ENCODE measurements at places on chromosomes 1 and 21.

DNA sequence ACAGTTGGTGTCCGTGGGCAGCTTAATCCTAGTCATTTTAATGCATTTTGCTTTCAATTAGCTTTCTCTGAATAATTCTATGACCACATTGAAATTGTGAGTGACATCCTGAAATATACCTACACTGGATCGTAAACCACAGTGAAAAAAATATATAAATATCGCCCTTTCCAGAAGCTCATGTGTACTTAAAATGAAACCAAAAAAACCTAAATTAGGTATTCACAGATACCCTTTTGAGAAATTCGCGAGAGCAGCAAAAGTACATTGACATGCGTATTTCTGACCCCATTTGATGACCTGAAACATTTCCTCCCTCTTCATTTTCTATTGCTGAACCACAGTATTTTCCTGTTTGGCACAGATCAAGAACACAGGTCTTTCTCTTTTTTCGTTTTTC lies 253.8 kb downstream of the LTN1 start:
- DNase-seq = no peak

DNA sequence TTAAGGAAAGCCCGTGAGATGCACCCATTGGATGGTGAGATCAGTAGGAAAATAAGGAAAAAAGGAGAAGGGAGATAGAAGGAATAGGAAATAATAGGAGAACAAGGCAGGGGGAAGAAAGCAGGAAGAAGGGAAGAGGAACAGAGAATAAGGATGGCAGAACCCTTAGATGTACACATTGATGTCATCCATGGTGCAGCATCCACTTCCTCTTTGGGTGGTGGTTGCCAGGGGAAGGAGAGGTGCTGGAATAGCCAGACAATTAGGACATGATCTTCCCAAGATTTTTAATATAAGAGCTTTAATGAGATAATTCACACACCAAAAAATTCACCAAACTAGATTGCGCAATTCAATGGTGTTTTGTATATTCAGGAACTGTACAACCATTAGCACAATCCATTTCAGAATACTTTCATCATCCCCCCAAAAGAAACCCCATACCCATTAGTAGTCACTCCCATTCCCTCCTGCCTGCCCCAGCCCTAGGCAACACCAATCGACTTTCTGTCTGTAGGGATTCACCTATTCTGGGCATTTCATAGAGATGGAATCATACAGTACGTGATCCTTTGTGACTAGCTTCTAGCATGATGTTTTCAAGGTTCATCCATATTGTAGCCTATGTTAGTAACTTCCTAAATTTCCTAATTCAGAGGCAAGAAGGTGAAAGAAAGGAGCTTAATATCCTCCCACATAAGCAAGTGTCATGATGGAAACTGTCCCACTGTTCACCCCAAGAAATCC lies 121.4 kb downstream of the PLXNA2 start:
- DNase-seq = no peak

GRCh38 chr1:245475961-245476516 lies 321.3 kb downstream of the KIF26B start:
- DNase-seq = no peak

DNA sequence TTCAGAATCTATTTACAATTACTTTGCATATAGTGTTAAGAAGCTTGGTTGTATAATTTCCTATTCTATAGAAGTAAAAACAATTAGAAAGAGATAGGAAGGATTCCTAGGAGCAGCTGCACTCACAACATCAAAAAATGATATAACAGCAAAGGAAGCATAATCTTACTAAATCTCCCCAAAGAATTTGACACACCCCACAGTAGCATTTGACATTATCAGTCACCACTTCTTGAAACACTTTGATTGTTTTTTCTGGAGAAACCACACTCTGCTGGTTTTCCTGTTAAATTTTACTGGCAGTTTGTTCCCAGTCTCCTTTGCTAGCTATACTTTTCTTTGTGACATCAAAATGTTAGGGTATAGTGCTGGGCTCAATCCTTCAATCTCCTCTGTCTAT lies 100.8 kb upstream of the KIAA1614 start:
- no peak for DNase-seq

DNA sequence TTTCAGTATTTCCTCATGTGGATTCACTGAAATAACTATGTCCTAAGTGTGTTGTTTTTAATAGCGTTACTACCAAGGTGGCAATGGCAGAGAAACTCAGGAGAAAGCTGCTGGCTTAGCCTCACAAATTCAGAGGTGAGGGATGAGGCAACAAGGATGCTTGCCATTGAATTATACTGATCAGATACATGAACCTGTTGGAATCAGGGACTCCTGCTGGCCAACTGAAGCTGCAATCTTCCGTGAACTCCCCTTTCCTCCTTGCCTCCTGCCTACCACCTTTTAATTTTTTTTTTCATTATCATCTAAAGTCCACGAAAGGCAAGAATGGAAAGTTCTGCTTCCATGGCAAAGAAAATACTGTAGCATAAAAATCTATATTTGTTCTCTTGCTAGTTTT lies 254.7 kb downstream of the NFIA start:
- DNase-seq = no peak

DNA sequence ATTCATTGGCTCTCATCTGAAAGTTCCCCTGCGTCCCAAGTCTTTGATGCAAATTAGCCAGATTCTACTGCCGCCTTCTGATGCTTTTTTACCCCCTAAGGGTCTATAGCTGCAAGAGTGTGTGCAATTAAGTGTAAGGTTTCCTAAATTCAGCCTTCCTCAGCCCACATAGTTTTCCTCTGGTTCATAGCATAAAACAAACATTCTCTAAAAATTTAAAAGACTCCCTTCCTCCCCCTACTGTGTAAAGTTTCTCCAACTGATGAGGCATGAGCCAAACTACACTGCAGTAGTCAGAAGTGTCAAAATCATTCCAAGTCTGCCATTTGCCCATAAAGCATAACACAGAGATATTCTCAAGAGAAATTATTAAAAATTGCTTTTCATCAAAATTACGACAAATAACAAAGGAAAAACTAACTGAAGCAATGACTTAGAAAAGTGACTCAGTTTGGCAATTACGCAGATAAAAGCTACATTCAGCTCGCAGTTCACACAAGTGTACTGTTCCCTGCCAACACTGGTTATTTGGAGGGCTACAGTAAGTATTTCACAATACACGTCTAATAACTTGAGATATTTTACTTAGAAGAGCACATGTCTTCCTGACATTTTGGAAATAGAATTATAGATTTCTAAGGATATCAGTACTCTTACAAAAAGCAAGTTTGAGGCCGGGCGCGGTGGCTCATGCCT lies 15.4 kb downstream of the KCNH1 start:
- no peak for DNase-seq

- no peak for DNase-seq
Measured at GRCh38 chr21:16058896-16059295, 329.1 kb downstream of the USP25 start.

- no peak for DNase-seq
Measured at GRCh38 chr1:95966866-95967265, 732.9 kb downstream of the RWDD3 start.

- DNase-seq = peak; percentile 28
Measured at GRCh38 chr21:33975548-33976081, 60.0 kb upstream of the ATP5PO start.

GRCh38 chr1:87204441-87204840 lies 124.2 kb upstream of the LMO4 start:
- DNase-seq = no peak

DNA sequence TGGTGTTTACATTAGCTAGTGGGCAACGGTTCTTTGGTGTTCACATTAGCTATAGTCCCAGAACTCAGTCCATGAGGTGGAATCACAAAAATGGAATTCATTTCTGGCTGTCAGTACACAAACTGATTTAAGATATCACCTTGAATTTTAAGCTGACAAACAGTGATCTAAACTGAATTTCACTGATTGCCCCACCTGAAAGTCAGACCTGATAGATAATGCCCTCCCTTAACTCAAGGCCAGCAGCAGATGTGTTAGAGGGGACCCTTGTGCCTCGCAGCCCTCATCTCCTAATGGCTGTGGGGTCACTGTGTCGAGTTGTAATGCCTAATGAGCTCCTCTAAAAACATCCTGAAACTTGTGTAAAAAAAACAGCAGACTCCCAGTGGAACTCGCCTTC lies 8.6 kb downstream of the ARF1 start:
- no peak for DNase-seq

DNA sequence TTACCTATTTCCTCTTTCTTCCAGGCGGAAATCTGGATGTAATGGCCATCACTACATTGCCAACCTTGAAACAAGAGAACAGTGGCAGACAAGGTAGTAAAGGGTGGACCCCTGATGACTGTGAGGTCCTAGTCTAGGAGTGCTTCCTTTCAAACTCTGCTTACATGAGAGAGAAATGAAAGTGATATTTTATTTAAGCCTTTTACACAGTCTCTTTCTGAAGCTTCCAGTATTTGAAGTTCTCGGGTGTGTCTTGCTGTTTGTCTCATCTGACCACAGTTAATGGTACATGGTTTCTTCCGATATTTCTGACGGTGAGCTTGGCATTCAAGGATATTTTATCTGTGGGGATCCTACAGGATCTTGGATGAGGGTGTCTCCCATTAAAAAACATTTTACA lies 215.2 kb downstream of the SLC45A1 start:
- no peak for DNase-seq

GRCh38 chr21:36854391-36854790 lies 112.1 kb downstream of the HLCS start:
- DNase-seq = peak; percentile 2

- DNase-seq = no peak
Measured at GRCh38 chr1:92459871-92460320, 26.8 kb downstream of the GFI1 start.

GRCh38 chr1:16393570-16394521 lies 26.8 kb downstream of the SZRD1 start:
- no peak for DNase-seq

- DNase-seq = no peak
Measured at GRCh38 chr1:18703041-18703621, 72.5 kb downstream of the PAX7 start.

DNA sequence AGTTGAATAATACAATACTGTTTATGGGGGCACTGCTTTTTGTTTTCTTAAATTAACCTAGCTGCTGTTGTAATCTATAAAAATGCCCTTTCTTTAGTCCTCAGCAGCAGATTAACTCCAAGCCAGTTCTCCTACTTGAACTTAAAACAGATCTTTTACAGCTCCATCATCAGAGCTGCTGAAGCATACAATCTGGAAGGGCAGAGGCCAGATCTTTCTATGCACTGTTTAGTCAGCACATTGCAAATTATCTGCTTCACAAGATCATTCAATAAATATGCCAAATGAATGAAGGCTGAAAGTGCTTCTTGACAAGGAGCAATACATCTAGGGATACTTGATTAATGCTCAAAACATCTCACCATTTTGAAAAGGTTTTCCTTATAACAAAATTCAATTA lies 115.8 kb downstream of the PLPPR5 start:
- DNase-seq = no peak

- no peak for DNase-seq
Measured at GRCh38 chr1:243770860-243771259, 79.2 kb downstream of the AKT3 start.

GRCh38 chr21:28336314-28336713 lies 656.4 kb downstream of the LTN1 start:
- no peak for DNase-seq

GRCh38 chr1:6646499-6647148 lies 22.0 kb downstream of the THAP3 start:
- no peak for DNase-seq

DNA sequence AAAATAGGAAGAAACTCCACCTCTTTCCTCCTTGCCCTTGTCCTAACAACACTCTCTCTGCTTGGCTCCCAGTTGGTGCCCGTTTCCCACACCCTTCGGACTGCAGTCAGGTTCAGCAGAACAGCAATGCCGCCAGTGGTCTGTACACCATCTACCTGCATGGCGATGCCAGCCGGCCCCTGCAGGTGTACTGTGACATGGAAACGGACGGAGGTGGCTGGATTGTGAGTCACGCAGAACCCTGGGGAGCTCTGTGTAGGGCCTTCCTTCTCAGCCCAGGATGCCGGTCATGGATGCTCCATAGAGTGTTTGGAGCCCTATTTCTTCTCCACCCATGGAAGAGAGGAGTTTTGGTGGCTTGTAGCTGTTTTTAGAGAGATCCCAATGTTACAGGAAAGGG lies 60.9 kb downstream of the TNN start:
- no peak for DNase-seq

DNA sequence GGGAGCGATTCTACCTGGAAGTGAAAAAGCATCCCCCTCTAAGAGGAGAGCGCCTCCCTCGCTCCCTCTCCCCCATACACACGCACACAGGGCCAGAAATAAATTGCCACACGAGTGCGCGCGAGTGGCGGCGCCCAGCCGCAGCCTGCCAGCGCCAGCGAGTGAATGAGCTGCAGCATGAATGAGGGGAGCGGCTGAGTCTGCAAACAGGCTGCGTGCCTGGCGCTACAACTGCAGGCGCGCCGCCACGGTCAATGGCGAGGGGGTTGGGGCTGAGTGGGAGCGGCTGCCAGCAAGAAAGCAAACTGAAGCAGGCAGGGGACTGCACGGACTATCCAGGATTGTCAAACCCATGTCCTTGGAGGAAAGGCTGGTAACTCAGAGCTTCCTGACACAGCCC lies 2.2 kb downstream of the CAMK1G start:
- DNase-seq = no peak

GRCh38 chr1:117346206-117346928 lies 20.9 kb upstream of the MAN1A2 start:
- DNase-seq = no peak

DNA sequence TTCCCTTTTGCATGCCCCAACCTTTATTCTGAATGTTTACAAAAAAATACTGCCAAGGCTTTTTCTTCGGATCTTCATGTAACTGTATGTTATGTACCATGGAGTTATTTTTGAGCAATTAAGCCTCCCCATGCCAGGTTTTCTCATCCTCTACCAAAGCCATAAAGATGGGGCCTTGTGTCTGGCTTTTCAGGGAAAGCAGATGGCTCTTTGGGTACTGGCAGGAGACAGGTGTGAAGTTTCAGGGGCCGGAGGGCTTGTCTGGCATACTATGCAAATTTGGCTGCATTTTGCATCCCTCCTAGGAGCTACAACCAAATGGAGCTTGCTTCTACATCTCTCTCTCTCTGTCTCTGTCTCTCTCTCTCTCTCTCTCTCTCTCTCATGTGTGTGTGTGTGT lies 28.1 kb upstream of the PLXNA2 start:
- no peak for DNase-seq

DNA sequence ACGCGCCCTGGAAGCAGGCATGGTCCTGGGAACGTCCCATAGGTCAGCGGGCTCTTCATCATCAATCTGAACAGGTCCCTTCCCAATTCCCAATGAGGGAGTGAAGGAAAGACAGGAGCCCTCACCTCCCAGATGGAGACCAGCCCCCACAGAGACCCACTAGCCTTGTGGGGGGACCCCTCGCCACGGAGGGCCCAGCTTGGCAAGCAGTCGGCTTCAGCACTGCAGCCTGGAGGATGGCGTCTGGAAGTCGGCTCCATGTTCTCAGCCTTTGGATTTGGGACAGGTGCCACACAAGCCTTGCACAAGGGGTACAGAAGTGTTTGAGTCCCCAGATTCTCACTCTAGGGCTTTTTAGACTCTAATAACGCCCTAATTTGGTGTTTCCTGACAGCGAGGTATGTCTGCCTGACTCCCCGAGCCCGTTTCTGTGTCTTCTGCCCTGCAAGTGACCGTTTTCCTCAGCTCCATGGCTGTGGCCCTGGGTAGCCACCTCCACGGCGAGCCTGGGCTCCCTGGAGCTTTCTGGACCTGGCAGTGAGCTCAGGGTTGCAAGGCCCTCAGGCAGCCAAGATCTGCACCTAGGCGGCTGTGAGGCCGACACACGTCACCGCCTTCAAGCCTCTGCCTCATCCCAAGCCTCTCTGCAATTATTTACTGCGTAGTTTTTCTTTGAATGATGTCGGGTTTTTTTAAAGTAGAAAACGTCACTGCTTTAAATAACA lies 25.0 kb upstream of the SUMO3 start:
- no peak for DNase-seq

GRCh38 chr1:76639181-76639580 lies 228.1 kb upstream of the ST6GALNAC5 start:
- DNase-seq = no peak

All from stimulated activated CD4-positive, alpha-beta T cell treated with anti-CD3 and anti-CD28 coated beads, Interleukin-12 subunit alpha, Interleukin-12 subunit beta, amount 100 ng/mL, for 24 hours (primary cell).